ENCODE measurements at places on chromosomes 4 and X. TPM values are rescaled to one million over a fixed set of nuclear protein-coding genes. Genes with fewer than 3 reads are reported as not detected.

The HERC3 gene
- 14.3 TPM for total RNA-seq

The SLC39A8 gene
- total RNA-seq, result 30.3 TPM

DNA sequence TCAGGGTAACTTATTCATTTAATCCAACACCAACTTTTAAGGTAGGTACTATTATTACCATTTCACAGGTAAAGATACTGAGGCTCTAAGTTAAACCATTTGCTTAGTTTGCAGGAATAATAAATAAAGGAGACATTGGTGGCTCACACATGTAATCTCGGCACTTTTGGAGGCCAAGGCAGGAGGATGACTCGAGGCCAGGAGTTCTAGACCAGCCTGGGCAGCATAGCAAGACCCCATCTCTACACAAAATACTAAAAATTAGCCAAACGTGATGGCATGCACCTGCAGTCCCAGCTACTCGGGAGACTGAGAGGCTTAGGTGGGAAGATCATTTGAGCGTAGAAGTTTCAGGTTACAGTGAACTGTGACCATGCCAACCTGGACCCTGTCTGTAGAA is 37.7 kb downstream of the SULT1E1 start:
- no peak for DNase-seq

The FMR1NB gene
- not detected for total RNA-seq

The CXorf65 gene
- total RNA-seq, result not detected
